ENCODE measurements at places on chromosomes 2 and 18.

DNA sequence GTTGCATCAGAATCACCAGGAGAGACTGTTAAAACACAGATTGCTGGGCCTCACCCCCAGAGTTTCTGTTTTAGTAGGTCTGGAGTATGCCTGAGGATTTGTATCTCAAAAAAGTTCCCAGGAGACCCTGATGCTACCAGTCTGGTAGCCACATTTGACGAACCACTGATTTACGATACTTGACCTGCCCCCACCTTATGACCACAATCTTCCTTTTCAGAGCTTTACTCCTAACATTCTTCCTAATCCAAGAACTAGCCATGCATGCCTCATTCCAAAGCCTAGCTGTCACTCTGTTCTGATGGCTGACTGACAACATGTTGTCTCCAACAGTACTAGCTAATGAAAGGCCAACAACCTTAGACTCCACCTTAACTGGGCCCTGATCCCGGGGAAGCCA lies 191.4 kb downstream of the MBD2 start:
- peak; percentile 44 for DNase-seq

DNA sequence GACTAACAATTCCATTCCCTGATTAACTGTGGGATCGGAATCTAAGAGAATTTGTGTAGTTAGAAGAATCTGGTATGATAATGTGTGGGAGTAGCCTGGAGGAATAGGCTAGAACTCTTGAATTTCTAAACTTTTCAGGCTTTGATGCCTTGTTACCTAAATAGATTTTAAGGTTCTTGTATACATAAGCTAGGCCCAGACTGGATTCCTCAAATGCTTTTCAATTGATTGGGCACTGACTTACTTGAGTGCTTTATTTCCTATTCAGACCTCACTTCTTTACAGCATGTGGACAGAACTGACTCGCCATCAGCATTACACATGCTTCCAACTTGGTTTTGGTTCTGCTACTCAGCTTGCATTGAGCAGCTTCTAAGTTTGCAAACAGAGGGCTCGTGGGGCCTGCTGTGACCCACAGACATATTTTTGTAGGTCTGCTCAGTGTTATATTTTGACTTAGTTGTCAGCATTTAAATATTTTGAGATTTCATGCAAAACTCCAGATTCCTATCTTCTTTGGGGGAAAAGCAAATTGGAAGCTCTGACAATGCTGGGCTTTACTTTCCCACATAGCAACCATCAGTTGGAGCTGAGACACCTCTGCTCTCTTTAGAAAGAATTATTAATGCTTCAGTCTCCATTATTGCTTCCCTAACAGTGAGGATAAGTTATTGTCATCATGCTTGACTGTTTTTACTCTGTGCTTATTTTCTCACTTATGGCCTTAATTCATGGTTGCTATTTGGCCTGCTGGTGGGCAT lies 5.7 kb downstream of the PARD3B start:
- peak; percentile 77 for DNase-seq

GRCh38 chr2:172586245-172586891 lies 30.5 kb downstream of the PDK1 start:
- DNase-seq: no peak

DNA sequence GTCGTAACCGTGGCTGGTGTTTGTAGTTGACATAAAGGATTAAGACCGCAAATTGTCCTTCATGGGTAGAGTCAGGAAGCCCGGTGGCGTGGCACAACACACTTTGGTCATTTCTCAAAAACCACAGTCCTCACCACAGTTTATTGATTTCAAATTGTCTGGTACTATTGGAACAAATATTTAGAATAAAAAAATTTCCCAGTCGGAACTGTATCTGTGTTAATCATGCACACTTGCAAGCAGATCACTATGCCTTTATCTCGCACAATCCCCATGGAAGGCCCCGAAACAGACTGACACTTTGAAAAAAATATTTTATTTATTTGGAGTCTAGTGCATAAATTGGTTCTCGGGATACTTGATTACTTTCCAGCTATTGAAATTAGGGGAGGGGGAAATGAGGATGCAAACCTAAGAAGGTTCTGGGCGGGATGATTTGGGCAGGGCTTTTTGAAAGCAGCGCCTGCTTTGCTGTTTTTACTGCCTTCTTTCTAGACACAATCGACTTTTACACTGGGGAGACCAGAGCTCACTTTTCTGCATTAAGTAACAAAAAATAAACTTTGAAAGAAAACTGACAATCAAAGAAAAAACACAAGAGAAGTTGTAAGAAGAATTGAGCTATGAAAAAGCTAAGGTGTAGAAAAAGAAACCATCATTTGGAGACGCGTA lies 15.4 kb upstream of the HOXD1 start:
- no peak for DNase-seq

- no peak for DNase-seq
Observed at GRCh38 chr2:20585359-20585709, 65.6 kb downstream of the HS1BP3 start.

DNA sequence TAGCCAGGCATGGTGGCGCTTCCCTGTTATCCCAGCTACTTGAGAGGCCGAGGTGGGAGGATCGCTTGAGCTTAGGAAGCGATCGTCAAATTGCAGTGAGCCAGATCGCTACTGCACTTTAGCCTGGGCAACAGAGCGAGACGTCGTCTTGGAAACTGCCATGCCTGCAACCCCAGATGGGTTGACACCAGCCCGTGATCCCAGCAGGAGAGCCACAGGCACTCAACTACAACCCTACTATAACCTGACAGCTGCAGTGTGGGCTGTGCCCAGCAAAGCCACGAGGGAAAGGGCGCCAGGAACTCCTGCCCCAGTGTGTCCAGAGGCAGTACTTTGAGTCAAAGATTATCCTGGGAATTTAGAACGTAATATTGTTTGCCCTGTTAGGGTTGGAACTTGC lies 85.6 kb downstream of the SS18 start:
- no peak for DNase-seq

GRCh38 chr2:226623587-226624368 lies 175.8 kb downstream of the IRS1 start:
- DNase-seq: peak; percentile 48

Measured in fibroblast of skin of right quadriceps (primary cell).